Activated CD8-positive, alpha-beta memory T cell treated with anti-CD3 and anti-CD28 coated beads for 4 hours (primary cell): ENCODE measurements at places on chromosomes 16 and 17.

DNA sequence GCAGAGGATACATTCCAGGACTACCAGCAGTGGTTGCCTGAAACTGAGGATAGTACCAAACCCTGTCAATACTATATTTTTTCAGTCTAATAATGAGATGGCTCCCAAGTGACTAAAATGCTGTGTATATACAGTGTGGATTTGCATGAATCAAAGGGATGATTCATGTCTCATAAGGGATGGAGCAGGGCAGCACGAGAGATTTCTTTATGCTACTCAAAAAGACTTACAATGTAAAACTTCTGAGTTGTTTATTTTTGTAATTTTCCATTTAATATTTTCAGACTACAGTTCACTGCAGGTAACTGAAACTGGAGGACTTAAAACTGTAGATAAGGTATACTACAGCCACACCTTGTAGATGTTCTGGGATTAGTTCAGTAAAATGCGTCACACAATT is 674.7 kb upstream of the SALL1 start:
- no peak for DNase-seq

- no peak for DNase-seq
Observed at GRCh38 chr16:73746554-73746953, 550.1 kb upstream of the PSMD7 start.

GRCh38 chr17:40075201-40075941 is 12.6 kb downstream of the THRA start:
- DNase-seq, result peak; percentile 42

DNA sequence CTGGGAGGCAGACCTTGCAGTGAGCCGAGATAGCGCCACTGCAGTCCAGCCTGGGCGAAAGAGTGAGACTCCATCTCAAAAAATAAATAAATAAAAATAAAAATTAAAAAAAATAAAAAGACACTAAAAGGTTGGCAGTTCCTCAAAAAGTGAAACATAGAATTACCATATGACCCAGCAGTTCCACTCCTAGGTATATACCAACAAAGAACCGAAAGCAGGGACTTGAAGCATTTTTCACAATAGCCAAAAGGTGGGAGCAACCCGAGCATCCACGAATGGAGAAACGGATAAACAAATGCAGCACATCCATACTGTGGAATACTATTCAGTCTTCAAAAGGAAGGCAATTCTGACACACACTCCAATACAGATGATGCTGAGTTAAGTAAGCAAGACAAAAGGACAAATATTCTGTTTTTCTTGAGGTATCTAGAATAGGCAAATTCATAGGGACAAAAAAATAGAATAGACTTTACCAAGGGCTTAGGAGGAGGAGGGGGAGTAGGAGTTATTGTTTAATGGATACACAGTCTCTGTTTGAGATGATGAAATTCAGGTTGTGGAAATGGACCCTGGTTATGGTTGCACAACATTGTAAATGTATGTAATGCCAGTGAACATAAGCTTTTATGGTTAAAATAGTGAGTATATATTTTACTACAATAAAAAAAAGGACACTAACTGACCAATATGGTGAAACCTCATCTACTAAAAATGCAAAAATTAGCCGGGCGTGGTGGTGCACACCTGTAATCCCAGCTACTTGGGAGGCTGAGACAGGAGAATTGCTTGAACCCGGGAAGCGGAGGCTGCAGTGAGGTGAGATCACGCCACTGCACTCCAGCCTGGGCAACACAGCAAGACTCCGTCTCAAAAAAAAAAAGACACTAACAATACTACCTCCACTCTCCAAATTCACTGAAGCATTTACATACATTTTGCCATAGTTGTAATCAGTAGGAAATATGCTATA is 27.0 kb upstream of the SLC35B1 start:
- no peak for DNase-seq

DNA sequence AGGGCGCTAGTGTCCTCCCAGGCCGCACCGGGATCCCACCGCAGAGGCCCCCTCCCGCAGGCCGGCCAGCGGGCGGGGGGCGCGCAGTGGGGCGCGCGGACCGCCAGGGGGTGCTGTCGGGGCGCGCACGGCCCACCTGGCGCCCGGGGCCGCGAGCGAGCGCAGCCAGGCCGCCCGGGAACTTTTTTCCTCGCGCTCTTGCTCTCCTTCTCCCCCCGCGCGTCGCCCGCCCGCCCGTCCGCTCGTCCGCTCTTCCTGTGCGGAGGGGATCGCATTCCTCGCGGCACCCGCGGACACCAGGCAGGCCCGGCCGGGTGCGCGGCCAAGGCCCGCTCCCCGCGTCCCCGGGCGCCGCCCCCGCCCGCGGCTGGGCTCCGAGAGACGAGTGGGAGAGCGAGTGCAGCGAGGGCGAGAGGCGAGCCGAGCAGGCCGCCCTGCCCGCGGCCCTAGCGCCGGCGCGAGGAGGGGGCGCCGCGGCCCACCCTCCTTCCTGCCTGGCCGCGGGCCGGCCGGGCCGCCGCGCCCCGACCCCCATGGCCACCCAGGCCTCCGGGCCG is at the start of gene RAI1:
RAI1 (plus strand) TSS at position 272 of the 557 bp plus-strand sequence. CDS start 111,491 bp downstream, outside the sequence.
- DNase-seq, result no peak

DNA sequence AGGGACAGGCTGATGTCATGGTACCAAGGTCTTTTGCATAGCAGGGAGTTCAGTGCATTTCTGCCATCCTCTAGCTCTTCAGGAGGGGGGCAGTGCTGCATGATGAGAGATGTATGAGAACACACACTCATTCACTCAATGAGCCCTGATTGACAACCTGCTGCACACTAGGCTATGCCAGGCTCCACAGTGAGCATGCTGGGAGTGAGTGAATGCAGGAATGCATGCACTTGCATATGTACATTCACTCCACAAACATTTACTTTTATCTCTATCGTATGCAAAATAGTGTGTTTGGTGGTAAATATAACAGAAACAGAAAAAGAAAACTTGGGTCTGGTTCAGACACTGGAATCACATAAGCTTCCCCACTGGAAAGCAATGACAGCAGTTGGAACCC is 374.1 kb upstream of the C16orf82 start:
- DNase-seq, result no peak

DNA sequence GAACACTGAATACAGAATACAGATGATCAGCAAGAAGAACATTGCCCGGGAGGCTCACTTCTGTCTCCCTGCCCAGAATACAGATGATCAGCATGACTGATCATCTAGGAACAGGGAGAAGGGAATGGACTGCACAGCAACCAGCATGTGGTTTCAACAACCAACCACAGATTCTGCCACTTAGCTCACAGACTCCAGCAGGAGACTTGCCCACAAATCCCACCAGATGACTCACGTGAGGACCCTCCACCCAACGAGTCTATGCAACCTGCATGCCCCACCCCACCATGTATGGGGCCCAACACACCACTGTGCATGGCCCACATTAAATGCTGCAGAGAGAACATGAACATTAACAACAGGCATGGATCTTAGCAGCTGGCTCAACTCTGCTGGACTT is 36.1 kb upstream of the ALOX12 start:
- no peak for DNase-seq

DNA sequence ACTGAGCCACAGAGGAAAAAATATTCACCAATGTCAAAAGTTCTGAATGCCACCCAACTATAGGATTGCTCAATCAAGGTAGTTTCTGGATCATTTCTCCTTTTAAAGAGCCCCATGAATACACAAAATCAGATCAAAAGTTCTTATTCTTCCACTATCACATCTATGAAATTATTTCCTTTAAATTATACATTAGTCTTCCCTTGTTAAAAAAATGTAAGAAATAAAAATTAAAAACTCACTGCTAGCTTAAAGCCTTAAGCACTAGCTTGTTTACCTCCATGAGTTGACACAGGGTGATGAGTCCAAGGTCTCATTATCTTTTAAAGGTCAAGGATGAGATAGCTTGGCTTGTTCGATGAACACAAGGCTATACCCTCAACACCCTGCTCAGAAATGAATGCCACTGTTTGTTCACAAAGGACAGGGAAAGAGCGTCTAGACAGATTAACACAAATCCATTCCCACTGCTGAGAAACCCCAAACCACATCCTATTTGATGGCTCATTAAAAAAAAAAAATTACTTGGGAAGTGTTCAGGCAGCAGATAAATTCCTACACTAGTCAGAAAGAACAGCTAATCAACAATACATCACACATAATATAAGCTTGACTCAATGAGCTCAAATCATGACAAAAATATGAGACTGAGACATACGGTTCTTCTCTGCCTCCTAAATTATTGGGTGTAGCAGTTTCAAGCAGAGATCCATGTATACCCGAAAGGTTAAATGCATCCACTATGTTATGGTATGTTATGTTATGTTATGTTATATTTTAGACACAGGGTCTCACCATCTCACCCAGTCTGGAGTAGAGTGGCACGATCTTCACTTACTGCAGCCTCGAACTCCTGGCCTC is 118.9 kb downstream of the PARN start:
- DNase-seq, result no peak
